HS-5 (cell line): ENCODE measurements at places on chromosomes 1 and 21.

- DNase-seq, result peak; percentile 35
Measured at GRCh38 chr21:36209626-36210171, 53.1 kb downstream of the DOP1B start.

DNA sequence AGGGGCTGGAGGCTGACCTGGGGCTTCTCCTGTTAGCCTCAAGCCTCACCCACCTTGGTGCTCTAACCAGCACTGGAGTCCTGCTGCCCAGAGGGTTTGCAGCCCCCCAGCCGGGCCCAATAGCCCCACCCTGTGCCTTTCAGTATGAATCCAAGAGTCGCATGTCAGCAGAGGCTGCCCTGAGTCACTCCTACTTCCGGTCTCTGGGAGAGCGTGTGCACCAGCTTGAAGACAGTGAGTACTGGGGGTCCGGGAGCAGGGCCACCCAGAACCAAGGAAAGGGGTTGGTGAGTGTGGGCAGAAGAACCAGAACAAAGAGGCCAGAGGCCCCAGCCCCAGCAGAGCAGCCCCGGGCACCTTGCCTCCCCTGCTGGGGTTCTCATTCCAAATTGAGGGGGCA, 25.6 kb downstream of the CDK18 start:
- no peak for DNase-seq

GRCh38 chr1:242534753-242535152, 10.3 kb upstream of the PLD5 start:
- DNase-seq, result no peak

DNA sequence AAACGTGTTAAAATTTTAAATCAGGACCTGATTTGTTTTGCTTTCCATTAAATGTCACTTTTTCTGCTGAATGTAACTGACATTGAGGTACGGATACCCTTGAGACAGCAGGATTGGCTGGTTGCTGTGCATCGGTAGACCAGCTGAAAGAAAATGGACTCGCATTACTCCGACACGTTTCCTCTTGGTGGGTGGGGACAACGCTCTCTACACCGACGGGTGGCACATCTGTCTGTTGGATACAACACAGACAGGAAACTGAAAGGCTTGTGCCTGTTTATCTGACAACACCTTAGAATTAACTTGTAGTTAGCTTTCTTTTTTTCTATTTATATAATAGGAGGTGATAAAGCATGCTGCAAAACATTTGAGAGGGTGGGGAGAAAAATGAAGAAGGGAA, 19.4 kb downstream of the PRPF38A start:
- DNase-seq, result no peak

DNA sequence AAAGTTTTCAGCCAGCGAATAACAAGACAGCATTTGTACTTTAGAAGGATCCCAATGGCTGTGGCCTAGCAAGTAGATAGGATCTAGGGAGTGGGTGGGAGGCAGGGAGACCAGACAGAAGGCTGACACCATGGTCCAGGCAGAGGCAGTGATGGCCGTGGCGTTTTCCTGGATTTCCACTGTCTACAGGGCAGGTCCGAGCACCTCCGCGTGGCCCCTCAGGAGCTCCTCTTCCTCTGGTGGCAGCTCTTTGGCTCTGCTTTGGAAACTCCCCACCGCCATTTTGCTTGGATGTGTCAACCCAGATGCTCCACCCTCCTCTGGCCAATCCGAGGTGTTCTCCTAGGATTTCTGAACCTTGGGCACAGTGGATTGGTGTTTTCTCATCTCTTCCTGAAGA, 25.1 kb downstream of the PADI4 start:
- no peak for DNase-seq

DNA sequence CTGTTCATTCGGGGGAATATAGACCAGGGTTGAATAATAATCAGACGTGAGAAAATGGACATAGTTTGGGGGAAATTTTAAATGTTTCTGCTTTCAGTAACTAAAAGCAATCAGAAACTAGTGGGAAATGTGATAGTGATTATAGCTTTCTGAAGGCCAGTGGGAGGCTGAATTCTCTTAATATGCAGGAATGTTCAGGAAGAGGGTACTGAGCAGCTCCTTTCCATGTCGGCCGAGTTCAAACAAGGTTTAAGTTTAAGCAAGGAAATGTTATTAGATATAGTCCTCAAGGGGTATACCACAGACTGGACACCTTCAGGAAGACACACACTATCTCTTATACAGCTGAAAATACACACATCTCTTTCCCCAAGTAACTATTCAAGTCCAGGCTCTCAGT, 105.5 kb downstream of the HHAT start:
- DNase-seq, result no peak

DNA sequence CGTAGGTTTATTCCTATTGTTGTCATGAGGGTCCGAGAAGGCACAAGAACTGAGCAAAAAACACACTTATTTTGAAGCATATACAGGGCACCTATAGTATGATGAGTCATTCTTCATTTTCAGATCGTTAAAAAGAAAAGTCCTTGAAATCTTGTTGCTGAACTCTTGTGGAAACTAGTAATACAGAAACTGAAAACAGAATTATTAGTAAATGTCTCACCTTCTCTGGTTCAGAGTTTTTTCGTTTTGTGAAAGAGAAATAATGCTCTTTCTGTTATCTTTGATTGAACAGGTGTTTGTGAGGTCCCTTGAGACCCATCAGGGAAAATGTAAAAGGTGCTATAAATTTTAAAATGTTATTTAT, 102.0 kb upstream of the COA6 start:
- DNase-seq, result no peak

DNA sequence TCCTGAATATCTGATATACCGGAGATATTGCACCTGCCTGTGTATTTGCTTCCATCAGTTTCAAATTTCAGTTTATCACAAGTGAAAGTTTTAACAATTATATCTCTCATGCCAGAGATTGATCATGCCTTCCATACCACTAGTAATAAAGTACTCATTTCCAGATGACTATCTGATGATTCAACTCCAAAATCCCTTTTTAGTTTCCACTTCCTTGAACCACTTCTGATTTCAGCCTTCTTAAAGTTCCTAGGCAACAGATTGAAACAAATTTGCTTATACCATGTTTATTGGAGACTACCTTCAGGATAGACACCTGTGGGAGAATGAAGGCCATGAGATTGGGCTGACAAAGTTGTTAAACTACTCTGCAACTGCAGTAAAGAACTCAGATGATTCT, 21.5 kb upstream of the COL11A1 start:
- DNase-seq, result peak; percentile 48

DNA sequence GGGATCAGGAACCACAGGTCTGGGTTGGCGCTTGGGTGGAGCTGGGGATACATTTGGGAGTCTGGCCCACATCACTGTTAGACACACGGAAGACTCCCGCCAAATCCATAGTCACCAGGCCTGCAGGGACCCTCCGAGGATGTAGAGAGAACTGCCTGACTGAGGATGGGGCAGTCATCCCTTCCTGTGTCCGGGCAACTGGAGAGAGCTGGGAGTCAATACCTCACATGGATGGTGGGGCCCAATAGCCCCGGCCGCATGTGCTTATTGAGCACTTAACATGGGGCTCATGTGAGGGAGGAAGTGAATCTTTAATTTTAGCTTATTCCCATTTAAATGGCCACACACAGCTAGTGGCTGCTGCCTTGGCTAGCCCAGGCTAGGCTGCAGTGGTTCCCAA, 124.5 kb downstream of the TLR5 start:
- no peak for DNase-seq

DNA sequence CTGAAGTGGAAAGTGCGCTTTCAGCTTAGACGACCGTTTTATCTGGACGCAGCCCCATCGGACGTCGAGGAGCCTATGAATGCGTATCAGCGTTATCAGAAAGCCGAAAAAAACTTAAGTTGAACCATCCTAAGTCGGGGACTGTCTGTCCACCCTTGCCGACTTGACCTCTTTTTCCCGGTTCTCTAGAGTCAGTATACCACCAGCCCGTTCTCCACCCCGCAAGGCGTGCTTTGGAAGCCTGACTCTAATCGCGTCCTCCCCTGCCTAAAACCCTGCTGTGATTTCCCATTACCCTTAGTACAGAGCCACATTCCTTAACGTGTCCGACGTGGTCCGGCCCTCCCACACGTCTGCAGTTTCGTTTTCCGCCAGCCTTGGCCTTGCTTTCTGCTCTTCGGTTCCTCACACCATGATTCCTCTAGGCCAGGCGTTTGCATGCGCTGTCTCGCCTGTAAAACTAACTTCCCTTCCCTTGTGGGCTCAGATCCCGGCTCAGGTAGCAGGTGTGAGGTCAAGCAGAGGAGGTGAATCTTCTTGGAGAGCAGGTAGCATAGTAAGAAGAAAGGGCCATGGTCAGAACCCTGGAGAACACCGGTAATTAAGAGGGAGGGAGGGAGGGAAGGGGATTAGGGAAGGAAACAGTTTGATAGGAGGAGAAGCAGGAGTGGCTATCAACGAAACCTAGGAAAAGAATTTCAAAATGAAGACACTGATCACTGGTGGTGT, 865 bp downstream of the ADPRS start:
- no peak for DNase-seq

DNA sequence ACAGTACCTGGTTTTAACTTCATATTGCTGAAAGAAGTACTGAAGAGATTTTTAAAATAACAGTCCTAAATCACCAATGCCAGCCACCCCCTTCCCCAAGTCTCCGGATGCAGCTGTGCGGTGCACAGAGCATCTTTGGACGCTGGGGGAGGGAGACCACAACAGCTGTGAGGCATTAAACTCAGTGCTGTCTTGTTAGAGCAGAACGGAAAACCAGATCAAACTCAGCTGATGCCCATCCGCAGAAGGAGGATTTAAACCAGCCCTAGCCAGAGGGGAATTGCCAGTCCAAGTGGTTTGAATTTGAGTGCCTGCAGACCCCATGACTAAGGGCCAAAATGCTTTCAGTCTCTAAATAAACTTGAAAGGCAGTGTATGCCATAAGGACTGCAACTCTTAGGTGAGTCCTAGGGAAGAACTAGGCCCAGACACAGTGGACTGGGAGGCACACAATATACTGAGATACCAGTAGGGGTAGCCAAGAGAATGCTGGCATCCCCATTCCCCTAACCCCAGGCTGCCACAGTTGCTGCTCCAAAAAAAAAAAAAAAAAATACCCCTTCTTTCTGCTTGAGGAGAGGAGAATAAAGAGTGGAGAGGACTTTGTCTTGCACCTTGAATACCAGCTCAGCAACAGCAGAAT, 576.2 kb downstream of the NEGR1 start:
- DNase-seq, result no peak

DNA sequence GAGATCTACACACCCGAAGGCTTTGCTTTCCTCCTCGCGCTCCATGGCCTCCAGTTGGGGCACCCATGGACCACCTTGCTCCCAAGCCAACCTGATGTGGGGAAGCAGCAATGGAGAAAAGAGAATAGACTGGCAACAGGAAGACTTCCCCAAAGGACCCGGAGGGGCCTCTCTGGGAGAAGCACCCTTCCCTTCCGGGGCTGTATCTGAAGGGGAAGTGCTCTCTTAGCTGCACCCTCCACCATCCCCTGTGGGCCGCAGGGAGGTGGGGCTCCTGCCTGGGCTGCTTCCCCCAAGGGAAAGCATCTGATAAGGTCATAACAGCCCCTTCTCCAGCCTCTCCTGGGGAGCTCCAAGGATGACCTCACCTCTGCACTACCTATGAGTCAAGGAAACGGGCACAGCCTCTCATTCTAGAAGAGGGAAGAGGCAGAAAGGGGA, 100.2 kb downstream of the RIPK4 start:
- DNase-seq, result no peak

GRCh38 chr1:44512313-44512885, 107.3 kb downstream of the RNF220 start:
- no peak for DNase-seq

DNA sequence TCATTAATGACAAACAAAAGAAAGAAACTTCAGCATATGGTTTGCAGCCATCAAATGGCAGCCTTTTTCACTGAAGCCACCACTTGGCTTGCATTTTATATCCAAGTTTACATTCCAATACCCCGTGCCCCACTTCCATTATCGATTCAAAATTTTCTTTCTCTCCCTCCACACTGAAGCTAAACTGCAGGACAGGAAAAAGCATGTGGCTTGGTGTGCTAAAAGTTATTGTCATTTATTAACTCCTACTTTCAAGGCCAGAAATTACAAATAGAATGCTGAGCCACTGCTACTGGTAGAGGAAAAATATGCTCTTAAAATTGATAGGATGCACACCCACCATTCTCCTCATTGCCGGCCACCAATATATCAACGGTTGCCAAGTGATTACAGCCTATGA, 351.6 kb upstream of the DUSP10 start:
- no peak for DNase-seq

DNA sequence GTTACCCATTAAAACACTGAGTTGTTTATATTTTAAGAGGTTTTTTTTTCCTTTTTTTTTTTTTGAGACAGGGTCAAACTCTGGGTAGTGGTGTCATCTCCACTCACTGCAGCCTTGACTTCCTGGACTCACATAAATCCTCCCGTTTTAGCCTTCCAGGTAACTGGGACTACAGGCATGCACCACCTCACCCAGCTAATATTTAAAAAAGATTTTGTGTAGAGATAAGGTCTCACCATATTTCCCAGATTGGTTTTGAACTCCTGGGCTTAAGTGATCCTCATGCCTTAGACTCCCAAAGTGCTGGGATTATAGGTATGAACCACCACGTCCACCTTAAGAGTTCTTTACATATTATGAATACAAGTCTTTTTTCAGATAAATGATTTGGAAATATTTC, 146.5 kb downstream of the COQ8A start:
- no peak for DNase-seq

GRCh38 chr1:41898191-41898713, 20.5 kb downstream of the HIVEP3 start:
- DNase-seq, result no peak

DNA sequence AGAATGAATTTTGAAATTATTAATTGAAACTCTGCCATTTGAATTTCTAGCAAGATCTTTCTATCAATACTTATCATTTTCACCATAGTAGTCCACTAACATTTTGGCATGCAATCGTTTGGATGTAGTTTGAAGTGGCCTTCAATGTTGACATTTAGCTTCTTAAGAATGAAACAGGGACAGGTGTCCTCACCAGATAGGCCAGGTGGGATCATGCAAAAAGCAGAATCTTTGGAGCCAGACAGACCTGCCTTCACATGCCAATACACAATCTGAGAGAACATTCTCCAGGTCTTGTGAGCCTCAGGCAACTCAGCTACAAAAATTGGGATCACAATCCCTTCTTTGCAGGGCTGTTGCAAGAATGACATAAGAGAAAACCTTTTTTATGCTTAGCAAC, 18.3 kb upstream of the HSPA13 start:
- DNase-seq, result no peak

DNA sequence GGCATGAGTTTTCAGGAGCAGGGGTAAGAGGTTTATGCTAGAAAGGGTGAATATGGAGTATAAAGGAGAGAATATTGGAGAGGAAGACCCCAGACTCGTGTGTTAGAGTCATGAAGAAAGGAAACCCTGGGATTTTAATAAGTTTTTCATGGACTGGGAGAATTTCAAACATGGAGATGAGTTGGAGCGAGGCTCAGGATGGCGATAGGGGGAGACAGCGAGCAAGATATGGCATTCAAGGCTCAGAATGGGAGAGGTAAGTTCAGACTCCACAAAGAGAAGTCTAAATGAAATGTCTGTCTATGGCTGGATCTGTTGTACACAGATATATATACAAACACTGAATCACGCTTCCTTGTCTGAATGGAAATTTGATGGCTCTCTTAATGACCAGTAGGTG, 92.5 kb downstream of the LRRC40 start:
- no peak for DNase-seq

GRCh38 chr1:82318921-82319320, 518.2 kb downstream of the ADGRL2 start:
- no peak for DNase-seq
